OCI-LY7 (cell line): ENCODE measurements at places on chromosomes 13 and 19. TPM values are rescaled to one million over a fixed set of nuclear protein-coding genes. Genes with fewer than 3 reads are reported as not detected.

The FREM2 gene
- not detected in 2 replicates for total RNA-seq

The TNFSF13B gene
- not detected in 2 replicates for total RNA-seq

The PSPN gene
- 2.1 and 2.9 TPM in 2 replicates for total RNA-seq

The CYP4F3 gene
- not detected in 2 replicates for total RNA-seq

GRCh38 chr13:91323349-91323748, 24.1 kb upstream of the MIR17HG start:
- DNase-seq = no peak

GRCh38 chr19:50812474-50812873, 11.1 kb downstream of the KLK1 start:
- DNase-seq = no peak

GRCh38 chr19:38061294-38061693, 154.3 kb downstream of the SIPA1L3 start:
- no peak for DNase-seq

GRCh38 chr13:73059460-73060250, 850 bp downstream of the KLF5 start:
- peak; percentile 20 for DNase-seq

DNA sequence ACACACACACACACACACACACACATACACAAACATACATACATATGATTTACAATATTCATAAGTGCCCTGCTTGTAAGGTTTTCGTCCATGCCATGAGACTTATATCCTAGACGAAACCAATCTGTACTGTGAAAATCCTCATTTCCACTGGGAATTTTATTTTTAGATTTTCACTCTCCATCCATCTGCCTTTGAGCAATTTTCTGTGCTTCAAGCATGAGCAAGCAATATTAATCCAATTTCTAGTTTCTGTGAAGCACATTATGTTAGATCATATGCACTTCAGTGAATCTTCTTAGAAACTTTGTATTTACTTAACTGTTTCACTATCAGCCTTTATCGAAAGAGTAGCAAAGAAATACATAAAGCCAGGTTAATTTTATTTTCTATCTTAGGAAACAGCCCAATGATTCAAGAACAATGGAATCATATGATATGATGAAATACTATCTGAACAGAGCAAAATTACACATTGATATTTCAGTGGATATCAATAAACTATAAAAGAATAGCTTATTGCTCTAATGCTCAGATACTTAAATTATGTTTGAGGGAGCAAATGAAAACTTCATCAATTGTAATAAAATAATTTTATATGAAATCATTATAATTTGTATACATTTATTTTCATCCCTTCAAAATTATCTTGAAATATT, 1100.7 kb upstream of the MIR17HG start:
- no peak for DNase-seq

- DNase-seq = no peak
Measured at GRCh38 chr13:101325423-101325822, 90.9 kb downstream of the NALCN start.
